Heart right ventricle (tissue), 16 donors: ENCODE measurements at places on chromosomes 16 and 17. TPM values are rescaled to one million over a fixed set of nuclear protein-coding genes. Genes with fewer than 3 reads are reported as not detected.

- DNase-seq, result no peak
- H3K27ac ChIP-seq, result no peak overlapping the region
- H3K27me3 ChIP-seq, result peaks cover 7% of the 10 kb centered on the region
- H3K4me3 ChIP-seq, result no peak overlapping the region
- H3K36me3 ChIP-seq, result no peaks in the 10 kb centered on the region
These were observed 60.1 kb downstream of the SRCIN1 start for GRCh38 chr17:38545531-38546225.

DNA sequence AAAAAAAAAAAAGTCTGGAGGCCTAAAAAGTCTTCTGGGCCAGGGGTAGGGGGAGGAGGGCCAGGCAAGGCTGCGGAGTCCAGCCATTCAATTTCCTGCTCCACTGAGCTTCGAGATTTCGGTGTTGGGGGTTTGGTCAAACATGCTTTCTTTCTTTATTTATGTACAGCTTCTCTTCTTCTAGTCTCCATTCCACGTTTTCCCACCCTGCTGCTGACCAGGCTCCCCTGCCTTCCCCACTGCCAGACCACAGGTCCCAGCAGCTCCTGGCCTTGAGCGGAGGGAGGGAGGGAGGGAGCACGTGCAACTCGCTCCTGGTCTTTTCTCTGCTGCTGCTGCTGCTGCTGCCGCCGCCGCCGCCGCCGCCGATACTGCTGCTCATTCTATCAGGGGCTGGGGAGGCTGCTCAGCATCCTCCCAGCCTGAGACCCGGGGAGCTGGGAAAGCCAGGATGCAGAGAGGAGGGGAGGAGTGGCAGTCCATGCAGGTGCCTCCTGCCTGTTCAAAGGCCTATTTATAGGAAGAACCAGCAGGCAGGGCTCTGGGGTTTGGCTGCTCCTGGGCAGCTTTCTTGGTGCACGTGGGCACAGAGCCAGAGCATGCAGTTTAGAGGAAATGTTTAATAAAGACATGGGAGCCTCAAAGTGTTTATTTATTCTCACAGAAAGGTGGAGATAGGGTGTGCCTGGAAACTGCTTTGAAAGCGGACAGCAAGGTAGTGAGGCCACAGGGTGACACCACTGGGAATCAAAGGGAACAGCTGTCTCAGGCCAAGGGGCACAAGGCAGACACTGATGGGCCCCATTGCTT lies 23.4 kb upstream of the ZFHX3 start:
- peak overlapping the region; percentile 90 for H3K27ac ChIP-seq
- peaks cover 20% of the 10 kb centered on the region for H3K4me1 ChIP-seq
- no peaks in the 10 kb centered on the region for H3K36me3 ChIP-seq
- no peak for DNase-seq
- H3K4me3 ChIP-seq, result peak overlapping the region; percentile 45

GRCh38 chr16:55539049-55539448 lies 27.4 kb upstream of the CAPNS2 start:
- peaks cover 16% of the 10 kb centered on the region for H3K36me3 ChIP-seq
- DNase-seq, result no peak
- no peaks in the 10 kb centered on the region for H3K4me1 ChIP-seq
- H3K27ac ChIP-seq, result peak overlapping the region; percentile 48
- H3K27me3 ChIP-seq, result no peaks in the 10 kb centered on the region
- no peak overlapping the region for H3K4me3 ChIP-seq

DNA sequence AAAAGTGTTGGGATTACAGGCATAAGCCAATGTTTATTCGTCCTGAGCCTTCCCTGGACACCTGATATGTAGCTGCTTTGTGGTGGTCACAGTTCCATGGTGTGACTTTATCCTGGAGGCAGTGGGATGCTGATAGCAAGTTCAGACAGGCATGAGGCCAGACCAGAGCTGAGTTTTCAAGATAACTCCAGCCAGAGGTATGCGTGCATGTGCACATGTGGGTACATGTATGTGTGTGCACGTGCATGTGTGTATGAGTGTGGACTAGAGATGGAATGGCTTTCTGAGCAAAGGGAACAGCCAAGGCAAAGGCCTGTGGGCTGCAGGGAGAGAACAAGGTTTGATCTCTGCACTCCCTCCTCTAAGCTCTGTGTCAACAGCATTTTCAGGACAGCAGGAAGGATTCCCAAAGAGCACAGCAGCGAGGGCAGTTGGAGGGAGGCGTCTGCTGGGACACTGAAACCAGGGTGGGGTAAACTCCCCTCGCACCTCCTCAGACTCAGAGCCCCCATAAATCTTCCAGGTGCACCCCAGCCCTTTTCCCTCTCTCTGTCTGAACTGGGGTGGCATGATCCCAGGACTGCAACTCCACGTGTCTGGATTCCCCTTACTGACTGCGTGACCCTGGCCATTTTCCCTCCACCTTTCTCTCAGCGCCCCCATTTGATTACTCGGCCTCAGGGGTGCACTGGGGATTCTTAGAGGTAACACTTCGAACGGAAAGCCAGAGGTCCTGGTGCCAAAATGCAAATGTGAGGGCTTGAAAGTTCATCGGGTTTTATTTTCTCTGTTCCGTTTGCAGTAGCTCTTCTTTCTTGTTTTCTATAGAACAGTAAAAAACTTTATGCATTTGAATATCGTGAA lies 15.3 kb downstream of the NLRC5 start:
- peaks cover 53% of the 10 kb centered on the region for H3K36me3 ChIP-seq
- no peaks in the 10 kb centered on the region for H3K27me3 ChIP-seq
- no peak overlapping the region for H3K4me3 ChIP-seq
- H3K4me1 ChIP-seq, result peaks cover 13% of the 10 kb centered on the region

DNA sequence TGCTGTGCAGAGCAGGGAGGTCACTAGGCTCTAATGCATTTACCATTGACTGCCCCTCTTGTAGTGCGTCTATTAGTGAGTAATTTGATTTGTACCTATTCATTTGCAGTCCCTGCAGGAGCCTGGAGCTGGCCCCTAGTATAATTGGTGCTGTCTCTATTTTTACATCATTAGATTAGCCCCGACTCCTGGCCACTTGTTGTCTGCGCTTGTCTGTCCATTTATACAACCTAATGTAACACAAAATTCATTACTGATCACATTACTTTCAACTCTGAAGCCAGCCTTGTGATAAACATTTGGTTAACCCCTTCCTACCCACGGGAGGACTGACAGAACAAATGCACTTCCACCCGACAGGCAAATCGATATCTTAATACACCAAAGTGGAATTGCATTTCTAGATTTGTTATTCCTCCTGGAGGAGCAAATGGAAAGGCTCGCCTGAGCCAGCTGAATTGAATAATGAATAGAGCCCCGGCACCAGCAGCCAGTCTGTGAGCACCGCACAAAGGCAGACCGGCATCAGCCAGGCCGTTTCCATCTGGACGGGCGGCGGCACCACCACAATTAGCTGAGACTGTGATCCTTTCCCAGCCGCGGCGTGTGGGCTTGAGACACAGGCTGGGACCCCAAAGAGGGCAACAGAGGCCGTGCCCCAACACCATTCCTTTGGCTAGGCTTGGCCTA lies 18.7 kb upstream of the TBX2 start:
- H3K36me3 ChIP-seq, result no peaks in the 10 kb centered on the region
- H3K27me3 ChIP-seq, result no peaks in the 10 kb centered on the region
- no peak for DNase-seq
- no peaks in the 10 kb centered on the region for H3K4me1 ChIP-seq

DNA sequence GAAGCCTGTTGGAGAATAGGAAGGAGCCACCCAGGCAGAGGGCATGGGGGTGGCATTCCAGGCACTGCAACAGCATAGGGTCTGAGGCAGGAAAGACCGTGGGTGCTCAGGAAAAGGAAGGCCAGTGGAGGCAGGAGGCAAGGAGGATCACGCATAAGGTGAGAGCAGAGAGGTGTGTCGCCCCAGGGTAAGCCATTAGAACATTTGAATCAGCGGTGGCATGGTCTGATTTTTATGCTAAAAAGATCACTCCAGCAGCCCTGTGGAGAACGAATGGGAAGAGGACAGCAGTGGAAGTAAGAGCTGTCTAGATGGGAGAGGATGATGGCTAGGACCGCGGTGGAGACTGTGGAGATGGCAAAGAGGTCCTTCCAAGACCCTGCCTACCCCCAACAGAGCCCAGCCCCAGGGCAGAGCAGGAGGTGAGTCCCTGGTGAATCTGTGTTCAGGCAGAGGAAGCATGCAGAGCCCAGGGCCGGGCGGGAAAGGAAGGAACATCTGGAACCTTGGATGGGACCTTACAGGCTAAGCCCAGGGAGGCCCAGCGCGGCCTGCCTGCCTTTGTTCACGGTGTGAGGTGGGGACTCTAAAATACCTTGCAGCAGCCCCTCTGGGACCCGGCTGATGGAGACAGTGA lies 7.8 kb downstream of the LPO start:
- H3K27me3 ChIP-seq, result peaks cover 54% of the 10 kb centered on the region
- no peak overlapping the region for H3K4me3 ChIP-seq
- no peak for DNase-seq
- H3K4me1 ChIP-seq, result no peaks in the 10 kb centered on the region

DNA sequence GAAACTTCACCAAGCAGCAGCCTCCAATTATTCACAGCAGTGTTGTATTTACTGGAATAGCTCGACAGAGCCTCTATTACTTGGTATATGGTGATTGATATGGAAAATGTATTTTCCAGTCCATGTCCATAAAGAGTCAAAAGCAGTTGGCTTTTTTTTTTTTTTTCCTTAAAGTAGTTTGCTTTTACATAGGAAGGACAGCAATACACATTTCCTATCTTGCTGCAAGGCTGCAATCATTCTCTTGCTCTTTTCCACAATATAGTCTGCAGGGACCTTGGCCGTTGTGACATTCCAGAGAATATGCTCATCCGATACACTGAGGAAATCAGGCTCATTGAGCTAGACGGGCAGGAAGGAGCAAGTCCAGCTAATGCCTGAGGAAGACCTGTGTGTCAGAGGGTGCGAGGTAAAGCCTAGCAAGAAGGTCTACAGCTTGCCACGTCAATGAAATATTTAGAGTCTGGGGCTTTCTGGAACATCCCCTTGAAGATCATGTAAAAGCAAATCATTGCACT lies 131.1 kb downstream of the ENGASE start:
- H3K27me3 ChIP-seq, result peaks cover 64% of the 10 kb centered on the region
- H3K4me1 ChIP-seq, result no peaks in the 10 kb centered on the region
- H3K4me3 ChIP-seq, result no peak overlapping the region
- DNase-seq, result no peak

GRCh38 chr17:883586-883962 lies 96.0 kb downstream of the NXN start:
- H3K27ac ChIP-seq, result peak overlapping the region; percentile 72
- no peak overlapping the region for H3K4me3 ChIP-seq
- H3K36me3 ChIP-seq, result no peaks in the 10 kb centered on the region
- DNase-seq, result no peak

- H3K4me3 ChIP-seq, result no peak overlapping the region
- no peaks in the 10 kb centered on the region for H3K4me1 ChIP-seq
These were observed 387.5 kb downstream of the UTP18 start for GRCh38 chr17:51647826-51648225.

GRCh38 chr17:39450051-39450450 lies 1.0 kb downstream of the MED1 start:
- no peaks in the 10 kb centered on the region for H3K36me3 ChIP-seq
- peaks cover 19% of the 10 kb centered on the region for H3K4me1 ChIP-seq
- H3K4me3 ChIP-seq, result peak overlapping the region; percentile 62
- H3K27me3 ChIP-seq, result no peaks in the 10 kb centered on the region
- no peak for DNase-seq
- no peak overlapping the region for H3K27ac ChIP-seq

- H3K27ac ChIP-seq, result peak overlapping the region; percentile 70
- H3K4me3 ChIP-seq, result peak overlapping the region; percentile 60
- DNase-seq, result no peak
- peaks cover 7% of the 10 kb centered on the region for H3K36me3 ChIP-seq
- H3K4me1 ChIP-seq, result peaks cover 9% of the 10 kb centered on the region
These were observed 1.2 kb upstream of the ZMYND15 start for GRCh38 chr17:4738136-4739121.

- no peak for DNase-seq
- H3K36me3 ChIP-seq, result no peaks in the 10 kb centered on the region
- H3K27ac ChIP-seq, result peak overlapping the region; percentile 91
- H3K4me3 ChIP-seq, result peak overlapping the region; percentile 62
These were observed 1.3 kb downstream of the ADGRG1 start for GRCh38 chr16:57629516-57630406.

DNA sequence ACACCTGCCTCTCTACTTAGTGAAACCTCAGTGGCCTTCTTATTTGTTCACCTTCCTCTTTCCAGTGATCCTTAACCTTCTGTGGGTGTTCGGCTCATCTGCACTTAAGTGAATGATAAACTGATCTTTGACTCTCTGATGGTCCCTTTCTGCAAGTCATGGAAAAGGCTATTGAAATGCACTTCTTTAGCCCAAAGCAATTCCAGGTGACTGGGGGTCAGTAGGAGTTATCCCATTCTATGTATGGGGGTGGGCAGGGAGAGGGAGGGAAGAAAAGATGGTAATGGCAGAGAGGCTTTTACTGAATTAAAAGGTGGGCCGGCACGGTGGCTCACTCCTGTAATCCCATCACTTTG lies 170.8 kb downstream of the RGS9 start:
- H3K4me3 ChIP-seq, result no peak overlapping the region
- no peaks in the 10 kb centered on the region for H3K4me1 ChIP-seq
- no peaks in the 10 kb centered on the region for H3K36me3 ChIP-seq
- H3K27ac ChIP-seq, result no peak overlapping the region

- H3K4me1 ChIP-seq, result no peaks in the 10 kb centered on the region
- H3K4me3 ChIP-seq, result no peak overlapping the region
- H3K36me3 ChIP-seq, result no peaks in the 10 kb centered on the region
- no peak for DNase-seq
- no peak overlapping the region for H3K27ac ChIP-seq
These were observed 115.9 kb downstream of the LITAF start for GRCh38 chr16:11470676-11471415.

DNA sequence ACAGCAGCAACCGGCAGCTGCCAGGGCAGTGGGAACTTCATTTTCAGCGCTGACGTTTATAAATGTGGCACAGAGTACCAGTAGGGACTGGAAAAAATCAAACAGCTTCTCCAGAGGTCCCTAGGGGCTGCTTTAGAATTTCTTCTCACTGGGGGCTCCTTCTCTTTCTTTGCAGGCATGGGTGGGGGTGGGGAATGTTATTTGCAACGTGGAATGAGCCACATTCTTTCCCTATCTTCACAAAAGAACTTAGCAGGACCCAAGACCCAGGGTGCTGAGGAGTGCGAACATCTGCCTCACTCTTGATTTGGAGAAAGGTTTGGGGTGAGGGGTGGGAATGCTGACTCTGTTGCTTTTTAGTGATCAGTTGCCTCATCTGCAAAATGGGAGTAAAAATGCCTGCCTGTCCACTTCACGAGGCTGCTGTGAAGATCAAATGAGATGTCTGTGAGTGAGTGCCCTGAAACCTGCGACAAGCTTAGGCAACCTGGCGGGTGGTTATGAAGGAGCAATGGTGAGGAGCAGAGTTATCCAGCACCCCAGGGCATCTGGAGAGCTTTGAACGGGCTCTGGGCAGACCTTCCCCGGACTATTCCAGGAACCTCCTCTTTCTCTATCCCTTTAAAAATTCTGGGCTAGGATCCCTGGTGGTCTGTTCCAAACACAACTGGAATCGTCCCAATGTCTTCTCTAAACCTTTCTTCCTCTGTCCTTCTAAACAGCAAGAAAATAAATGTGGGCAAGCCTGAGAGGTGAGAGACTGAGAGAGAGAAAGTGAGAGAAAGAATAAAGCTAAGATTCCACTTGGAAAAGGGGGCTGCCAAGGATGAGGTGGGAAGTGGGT lies 10.7 kb upstream of the PIPOX start:
- H3K36me3 ChIP-seq, result no peaks in the 10 kb centered on the region
- H3K27ac ChIP-seq, result no peak overlapping the region
- no peak for DNase-seq

ATF7IP2 gene
- total RNA-seq, result 37.5 TPM

ABCC12 gene
- not detected for total RNA-seq

KCNH4 gene
- total RNA-seq, result 0.08 TPM

ITGAD gene
- total RNA-seq, result 0.39 TPM

CACNG5 gene
- not detected for total RNA-seq
